ENCODE measurements at places on chromosomes 5 and 9.
A peak's percentile ranks its signal among the peaks of the same experiment; 100 is the strongest.

DNA sequence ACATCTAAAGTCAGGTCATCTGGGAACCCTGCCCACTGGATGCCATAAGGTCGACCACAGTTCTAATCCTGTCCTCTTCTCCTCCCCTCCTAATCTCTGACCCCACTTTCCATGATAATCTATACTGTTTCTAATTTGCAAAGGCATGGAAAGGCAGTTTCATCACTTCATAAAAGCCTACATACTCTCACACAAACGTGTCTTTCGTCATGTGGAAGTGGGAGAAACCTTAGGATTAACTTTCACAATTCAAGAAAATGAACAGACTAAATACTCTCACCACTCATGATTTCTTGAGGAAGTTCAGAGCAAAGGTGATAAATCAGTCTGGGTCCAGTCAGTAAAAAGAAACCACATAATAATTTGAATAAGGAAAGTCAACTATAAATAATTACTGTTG, 5.5 kb downstream of the FANCC start:
- DNase-seq = no peak

DNA sequence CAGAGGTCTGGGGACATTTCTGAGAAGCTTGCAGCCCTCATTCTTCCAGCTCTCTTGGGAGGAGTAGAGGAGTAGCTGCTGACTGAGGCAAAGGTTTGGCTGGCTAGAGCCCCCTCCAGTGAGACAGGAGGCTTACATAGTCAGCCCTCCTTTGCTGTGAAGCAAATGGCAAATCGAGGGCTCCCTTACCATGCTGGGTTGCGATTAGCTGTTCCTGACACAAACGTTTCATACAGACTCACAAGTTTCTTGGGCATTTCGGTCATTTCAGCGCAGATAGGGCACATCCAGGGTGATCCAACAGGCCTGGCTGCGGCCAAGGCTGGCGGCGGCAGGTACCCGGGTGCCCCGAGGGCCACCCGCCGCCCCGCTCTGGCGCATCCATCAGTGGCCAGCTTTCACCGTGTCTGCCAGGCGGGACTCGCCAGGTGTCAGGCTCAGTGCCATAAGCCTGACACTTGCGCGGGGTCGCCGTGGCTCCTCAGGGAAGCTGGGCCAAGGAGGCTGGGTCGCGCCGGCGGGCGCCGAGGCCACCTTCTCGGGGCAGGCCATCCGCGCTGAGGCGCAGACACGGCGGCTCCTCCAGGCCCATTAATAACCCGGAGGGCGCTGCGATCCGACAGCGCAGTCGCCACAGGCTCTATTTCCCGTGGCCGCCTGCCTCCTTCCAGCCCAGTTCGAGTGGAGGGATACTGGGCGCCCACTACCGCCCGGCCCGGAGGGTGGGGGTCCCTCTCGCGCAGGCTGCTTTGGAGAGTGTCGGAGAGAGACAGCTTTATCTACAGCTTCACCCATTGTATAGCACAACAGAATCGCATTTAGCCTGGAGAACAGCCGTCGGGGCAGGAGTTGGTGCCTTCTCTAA, 9.1 kb downstream of the PRDM6 start:
- no peak for DNase-seq

DNA sequence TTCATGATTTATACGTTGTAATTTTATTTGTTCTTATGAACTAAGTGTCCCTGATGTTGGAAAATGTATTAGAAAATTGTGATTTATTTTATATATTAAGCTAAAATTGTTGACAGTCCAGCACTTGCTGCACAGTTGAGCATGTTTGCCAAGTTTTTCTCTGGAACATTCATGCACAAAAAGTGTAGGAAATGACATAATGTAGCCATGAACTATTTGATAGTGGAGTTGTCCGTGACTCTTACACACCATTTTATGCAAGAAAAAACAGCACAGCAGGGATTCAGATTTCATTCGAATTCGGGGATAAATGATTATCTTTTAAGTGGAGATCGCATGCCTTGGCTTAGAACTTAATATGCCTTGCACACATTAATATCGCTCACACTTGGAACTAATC, 708.6 kb upstream of the WWC1 start:
- DNase-seq = no peak

DNA sequence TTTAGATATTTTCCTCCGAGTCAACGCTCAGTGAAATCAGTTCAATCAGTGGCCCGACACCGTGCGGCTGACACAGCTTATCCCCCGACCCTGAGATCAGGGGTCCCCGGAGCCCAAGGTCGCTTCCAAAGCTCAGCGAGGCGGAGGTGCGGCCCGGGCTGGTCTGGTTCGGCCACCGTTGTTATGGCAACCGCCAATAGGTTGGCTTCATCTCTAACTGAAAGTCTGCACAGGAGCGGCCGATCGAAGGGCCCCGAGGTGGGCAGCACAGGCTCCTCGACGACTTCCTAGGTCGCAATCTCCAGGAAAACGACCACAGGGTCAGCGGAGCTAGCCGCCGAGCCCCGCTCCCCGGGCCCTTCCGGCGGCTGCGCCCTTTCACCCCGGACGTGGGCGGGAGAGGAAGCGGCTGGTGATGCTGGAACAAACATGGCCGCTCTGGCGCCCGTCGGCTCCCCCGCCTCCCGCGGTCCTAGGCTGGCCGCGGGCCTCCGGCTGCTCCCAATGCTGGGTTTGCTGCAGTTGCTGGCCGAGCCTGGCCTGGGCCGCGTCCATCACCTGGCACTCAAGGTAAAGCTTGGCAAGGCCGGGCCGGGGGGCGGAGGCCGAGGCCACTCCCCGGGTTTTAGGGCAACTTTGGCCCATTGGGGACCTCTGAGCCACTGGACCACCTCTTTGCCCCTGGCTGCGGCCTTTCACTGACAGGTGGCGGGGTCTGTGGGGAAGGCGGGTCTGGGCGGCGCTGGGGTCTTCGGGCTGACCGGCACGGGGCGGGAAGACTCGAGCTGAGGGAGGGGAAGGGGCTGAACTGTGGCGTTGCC, at the start of gene GPR107:
Gene GPR107, plus strand, starts transcription at position 403 of the 821 bp plus-strand sequence. Its CDS starts 27 bp downstream, at position 430.
- peak; percentile 67 for DNase-seq

- DNase-seq = no peak
Observed at GRCh38 chr9:101184813-101185278, 156.3 kb downstream of the PLPPR1 start.
